ENCODE measurements at places on chromosomes 2 and 18. TPM values are rescaled to one million over a fixed set of nuclear protein-coding genes. Genes with fewer than 3 reads are reported as not detected.

Gene NGEF
- 9.9 TPM for total RNA-seq

Gene NAT8
- total RNA-seq: not detected

Gene ASB3
- 22.7 TPM for total RNA-seq

Gene SMAD4
- total RNA-seq: 120 TPM

Gene SLC5A7
- not detected for total RNA-seq

Gene NEB
- 0.78 TPM for total RNA-seq

Gene LYG1
- total RNA-seq: 0.13 TPM

Gene SERPINB12
- total RNA-seq: not detected

Gene CCBE1
- total RNA-seq: 49.1 TPM

Gene LRATD1
- under 0.01 TPM for total RNA-seq

Gene OTOS
- total RNA-seq: not detected

Gene ANKRD30B
- total RNA-seq: not detected

Gene NEMP2
- total RNA-seq: 10.6 TPM

Gene ATOH8
- total RNA-seq: 67.2 TPM

Gene GYPC
- 77.5 TPM for total RNA-seq

Gene PSMA8
- total RNA-seq: not detected

Gene INPP1
- total RNA-seq: 13.7 TPM

Gene FAM228A
- 0.43 TPM for total RNA-seq

Gene ABCB11
- total RNA-seq: not detected

Gene HSPE1
- 56.0 TPM for total RNA-seq

Gene XIRP2
- not detected for total RNA-seq

Gene MAL
- total RNA-seq: not detected

Gene CROCC2
- total RNA-seq: under 0.01 TPM

Gene EHD3
- total RNA-seq: 10.6 TPM

Gene IL1B
- total RNA-seq: not detected

Gene CCDC102B
- 1.3 TPM for total RNA-seq

Gene GIGYF2
- total RNA-seq: 70.0 TPM

Gene CKAP2L
- total RNA-seq: 7.1 TPM

Gene WDR12
- total RNA-seq: 19.6 TPM

Gene ATL2
- total RNA-seq: 39.1 TPM

Gene SH3RF3
- 10.8 TPM for total RNA-seq

All from articular chondrocyte of knee joint (primary cell).